Activated CD4-positive, alpha-beta T cell treated with anti-CD3 and anti-CD28 coated beads, Interleukin-2, amount 50 U/mL, for 1 hour (primary cell): ENCODE measurements at places on chromosomes 5 and 9.

DNA sequence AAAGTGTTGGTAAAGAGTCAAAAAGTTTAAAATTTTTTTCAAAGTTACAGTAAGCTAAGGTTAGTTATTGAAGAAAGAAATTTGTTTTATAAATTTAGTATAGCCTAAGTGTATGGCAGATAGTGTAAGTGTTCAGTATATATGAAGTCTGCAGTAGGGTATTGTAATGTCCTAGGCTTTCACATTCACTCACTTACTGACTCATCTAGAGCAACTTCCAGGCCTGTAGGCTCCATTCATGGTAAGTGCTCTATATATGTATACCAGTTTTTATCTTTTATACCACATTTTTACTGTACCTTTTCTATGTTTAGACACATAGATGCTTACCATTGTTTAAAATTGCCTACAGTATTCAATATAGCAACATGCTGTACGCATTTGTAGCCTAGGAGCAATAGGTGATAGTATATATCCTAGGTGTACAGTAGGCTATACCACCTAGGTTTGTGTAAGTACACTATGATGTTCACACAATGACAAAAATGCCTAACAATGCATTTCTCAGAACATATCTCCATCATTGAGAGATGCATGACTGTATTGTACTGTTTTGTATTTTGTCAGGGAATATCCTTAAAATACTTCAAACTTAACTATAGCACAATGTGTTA lies 38.5 kb downstream of the CYSTM1 start:
- no peak for DNase-seq

GRCh38 chr5:96807075-96807654 lies 580 bp downstream of the ERAP1 start:
- no peak for DNase-seq

DNA sequence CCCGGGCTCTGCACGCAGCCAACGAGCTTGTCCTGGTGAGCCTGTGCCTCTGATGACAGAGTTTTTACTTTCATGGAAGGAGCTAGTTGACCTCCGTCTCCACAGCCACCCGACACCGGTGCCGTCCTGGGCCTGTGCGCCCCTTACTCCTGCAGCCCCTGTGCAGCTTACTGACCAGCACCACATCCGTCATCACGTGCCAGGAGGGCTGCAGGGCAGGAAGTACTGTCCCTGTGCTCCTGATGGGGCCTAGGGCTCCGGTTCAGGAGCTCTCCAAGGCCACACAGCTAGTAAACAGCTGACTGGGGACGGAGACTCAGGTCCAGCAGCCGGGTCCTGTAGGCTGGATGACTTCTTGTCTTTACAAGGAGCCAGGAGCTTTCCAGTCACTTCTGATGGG lies 10.2 kb downstream of the STKLD1 start:
- DNase-seq = no peak

- DNase-seq = no peak
These were observed 586 bp upstream of the FCHO2 start for GRCh38 chr5:72955143-72955767.

DNA sequence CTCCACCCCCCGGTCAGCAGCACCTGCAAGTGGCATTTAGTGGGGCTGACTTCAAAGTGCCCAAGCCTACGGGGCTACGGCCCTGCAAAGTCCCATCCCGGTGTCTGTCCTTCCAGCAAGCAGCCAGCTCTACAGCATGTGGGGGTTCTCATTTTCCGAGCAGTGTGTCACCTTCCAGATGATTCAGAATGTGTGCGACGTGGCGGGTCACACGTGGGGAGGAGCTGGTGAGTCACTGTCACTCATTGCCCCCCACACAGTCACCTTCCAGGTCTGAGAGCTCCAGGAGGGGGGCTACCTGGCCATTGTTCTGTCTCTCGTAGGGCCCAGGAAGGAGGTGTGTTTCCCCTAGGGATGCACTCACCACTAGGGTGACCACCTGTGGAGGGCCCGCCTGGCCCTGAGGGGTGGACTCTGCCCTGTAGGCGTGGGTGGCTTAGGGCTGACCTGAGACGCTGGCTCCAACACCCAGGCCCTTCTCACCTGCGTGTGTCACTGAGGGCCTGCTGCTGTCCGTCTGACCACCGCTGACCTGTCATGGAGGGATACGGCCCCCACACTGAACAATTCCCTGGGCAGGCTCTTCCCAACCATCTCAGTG lies 70.2 kb downstream of the SEMA4D start:
- DNase-seq = peak; percentile 63

GRCh38 chr9:125754096-125754495 lies 6.9 kb downstream of the PBX3 start:
- DNase-seq = no peak

DNA sequence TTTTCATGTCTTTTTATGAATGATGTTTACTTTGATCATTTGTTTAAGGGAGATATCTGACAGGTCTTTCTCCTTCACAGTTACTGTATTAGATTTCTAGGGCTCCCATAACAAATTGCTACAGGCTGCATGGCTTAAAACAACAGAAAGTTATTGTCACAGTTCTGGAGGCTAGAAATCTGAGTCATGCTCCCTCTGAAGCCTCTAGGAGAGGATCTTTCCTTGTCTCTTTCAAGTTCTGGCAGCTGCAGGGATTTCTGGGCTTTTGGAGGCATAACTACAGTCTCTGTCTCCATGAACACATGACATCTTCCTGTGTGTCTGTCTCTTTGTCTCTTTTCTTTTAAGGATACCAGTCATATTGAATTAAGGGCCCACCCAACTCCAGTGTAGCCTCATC lies 557.3 kb upstream of the SEMA6A start:
- DNase-seq = no peak

- DNase-seq = no peak
These were observed 134.0 kb downstream of the KCTD16 start for GRCh38 chr5:144304688-144305087.
